Fibroblast of skin of left biceps (primary cell): ENCODE measurements at places on chromosomes 5 and 9.

GRCh38 chr5:115583474-115583873 lies 18.8 kb downstream of the TICAM2 start:
- DNase-seq, result no peak

DNA sequence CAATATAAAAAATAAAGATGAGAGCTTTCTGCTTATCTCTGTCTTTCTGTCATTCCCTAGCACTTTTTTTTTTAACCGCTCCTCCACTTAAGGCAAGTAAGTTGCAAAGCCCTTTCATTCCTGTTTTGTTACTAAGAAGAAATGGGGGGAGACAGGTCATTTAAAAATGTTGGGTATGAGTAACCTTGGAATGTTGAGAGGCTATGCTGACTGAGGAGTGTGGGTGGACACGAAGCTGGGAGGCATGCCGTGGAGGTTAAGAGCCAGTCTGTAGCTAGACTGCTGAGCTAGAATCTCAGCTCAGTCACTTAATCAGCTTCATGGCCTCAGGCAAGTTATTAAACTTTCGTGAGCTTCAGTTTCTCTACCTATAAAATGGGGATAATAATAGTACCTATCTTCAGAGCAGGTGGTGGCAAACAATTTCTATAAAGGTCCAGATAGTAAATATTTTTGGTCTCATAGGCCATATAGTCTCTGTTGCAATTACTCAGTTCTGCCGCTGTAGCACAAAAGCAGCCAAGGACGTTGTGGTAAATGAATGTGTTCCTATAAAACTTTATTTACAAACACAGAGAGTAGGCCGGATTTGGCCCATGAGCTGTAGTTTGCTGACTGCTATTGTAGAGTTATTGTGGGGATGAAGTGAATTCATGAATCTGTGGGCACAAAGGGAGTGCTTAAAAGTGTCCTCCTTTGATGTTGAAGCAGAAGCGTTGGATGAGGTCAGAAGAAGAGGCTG lies 220.0 kb downstream of the GABBR2 start:
- DNase-seq, result peak; percentile 84

- DNase-seq, result no peak
Measured at GRCh38 chr5:35202319-35203111, 27.8 kb downstream of the PRLR start.

- DNase-seq, result peak; percentile 12
Measured at GRCh38 chr9:130682421-130683121, 11.0 kb upstream of the EXOSC2 start.

GRCh38 chr5:120457839-120458507 lies 6.1 kb upstream of the PRR16 start:
- no peak for DNase-seq

GRCh38 chr9:98536542-98537173 lies 172.1 kb downstream of the GABBR2 start:
- no peak for DNase-seq

GRCh38 chr5:11809407-11809806 lies 94.8 kb downstream of the CTNND2 start:
- DNase-seq, result no peak

DNA sequence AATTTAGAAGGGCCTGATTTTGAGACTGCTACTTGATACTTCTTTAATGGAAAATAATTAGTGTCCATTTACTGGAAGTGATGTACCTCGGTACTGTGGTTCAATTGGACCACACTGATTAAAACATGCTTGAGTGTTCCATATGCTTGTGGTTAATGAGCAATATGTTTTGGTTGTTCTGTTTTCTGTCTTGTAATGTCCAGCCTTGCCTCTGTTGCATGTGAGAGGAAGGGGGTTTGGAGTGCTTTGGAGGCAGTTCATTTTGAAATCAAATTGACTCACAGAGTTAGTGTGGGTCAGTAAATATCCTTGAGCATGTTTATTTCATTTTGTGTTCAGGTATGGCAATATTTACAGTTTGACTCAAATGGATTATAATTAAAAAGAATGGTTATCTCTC lies 334.4 kb downstream of the ARHGEF28 start:
- DNase-seq, result no peak

- no peak for DNase-seq
Measured at GRCh38 chr5:97094579-97095317, 47.7 kb downstream of the LIX1 start.

GRCh38 chr9:101465326-101465915 lies 29.8 kb upstream of the ALDOB start:
- no peak for DNase-seq

GRCh38 chr5:144510845-144511579 lies 340.3 kb downstream of the KCTD16 start:
- no peak for DNase-seq

GRCh38 chr9:72312386-72312987 lies 52.5 kb downstream of the ZFAND5 start:
- DNase-seq, result no peak

GRCh38 chr5:172771439-172772111 lies 580 bp upstream of the DUSP1 start:
- no peak for DNase-seq

GRCh38 chr5:6146271-6146670 lies 232.1 kb downstream of the MED10 start:
- no peak for DNase-seq

DNA sequence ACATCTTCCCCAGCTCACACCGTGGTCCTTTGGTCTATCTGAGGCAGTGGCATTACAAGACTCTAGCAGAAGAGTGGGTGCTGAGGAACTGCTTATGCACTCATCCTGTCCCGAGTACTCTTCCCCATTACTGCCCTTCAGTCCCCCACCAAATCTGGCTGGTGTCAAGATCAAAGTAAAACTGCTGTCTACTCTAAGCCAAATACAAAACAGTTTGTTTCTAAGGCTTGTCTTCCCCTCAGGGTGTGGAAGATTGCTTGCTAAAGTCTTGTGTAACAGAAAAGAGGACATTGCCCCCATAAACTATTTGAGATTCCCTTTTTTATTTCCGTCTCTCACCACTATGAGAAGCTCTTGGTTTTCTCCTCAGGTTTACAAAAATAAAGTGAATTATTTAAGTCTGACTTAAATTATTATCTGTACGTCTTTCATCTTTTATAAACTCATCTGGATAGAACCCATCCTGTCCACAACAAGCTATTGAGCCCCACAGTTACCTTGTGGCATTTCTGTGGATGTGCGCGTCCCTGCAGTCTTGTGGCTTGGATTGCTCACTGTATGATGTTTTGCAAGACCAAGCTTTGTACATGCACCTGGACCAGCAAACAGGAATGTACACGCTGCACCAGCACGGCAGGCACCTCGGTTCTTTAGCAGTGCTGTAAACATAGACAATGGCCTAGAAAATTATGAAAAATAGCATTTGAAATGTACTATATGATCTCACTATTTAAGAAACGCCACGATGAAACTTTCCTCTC lies 61.0 kb downstream of the CYSTM1 start:
- no peak for DNase-seq

GRCh38 chr5:142248853-142249462 lies 75.9 kb downstream of the SPRY4 start:
- peak; percentile 86 for DNase-seq

- DNase-seq, result no peak
Measured at GRCh38 chr9:78396087-78396486, 99.2 kb downstream of the PSAT1 start.

GRCh38 chr9:35960039-35960655 lies 2.2 kb upstream of the OR2S2 start:
- no peak for DNase-seq

DNA sequence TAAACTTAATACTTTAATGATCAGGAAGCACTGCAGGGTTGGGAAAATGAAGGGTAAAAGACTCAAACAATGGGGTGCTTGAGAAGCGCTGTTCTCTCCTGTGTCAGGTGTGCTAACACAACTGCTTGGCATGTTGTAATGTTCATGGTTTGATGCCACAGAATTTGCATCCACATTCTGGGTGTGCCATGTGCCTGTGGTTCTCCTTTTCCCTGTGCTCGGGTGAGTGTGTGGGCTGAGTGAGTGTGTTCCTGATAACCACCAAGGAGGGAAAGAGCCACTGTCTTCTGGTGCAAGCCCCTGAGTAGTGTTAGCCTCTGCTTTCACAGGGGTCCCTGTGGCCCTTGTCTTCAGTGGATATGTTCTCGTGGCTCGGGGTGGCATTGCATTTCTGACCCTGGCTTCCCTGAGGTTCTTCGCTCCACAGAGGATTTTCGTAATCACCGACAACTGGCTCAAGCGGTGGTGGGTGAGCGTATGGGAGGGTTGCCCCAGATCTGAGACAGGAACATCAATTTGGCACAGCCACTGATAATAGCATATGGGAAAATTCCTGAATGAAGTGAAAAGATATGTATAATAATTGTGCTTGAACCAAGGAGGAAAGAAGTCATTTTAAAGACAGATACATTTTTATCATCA lies 102.0 kb downstream of the MVB12B start:
- DNase-seq, result no peak

DNA sequence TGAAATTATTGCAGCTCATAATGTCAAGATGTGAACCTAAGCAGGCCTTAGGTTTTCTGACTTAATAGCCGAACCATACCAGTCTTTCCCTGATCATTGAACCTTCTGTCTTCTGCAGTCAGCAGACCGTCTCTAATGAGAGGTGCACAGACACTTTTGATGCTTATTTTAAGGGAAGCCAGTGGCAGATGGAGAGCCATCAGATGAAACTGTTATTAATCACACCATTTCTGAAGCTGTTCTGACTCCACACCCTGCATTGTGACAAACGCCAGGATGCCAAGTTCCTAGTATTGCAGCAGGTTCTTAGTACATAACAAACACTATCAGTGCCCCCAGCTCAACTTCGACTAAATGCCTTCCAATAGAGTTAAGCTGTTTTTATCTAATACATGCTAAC lies 43.0 kb downstream of the PIK3R1 start:
- no peak for DNase-seq

GRCh38 chr5:113523168-113523567 lies 9.7 kb downstream of the YTHDC2 start:
- no peak for DNase-seq

GRCh38 chr9:77926371-77926878 lies 105.2 kb downstream of the GNAQ start:
- peak; percentile 32 for DNase-seq

DNA sequence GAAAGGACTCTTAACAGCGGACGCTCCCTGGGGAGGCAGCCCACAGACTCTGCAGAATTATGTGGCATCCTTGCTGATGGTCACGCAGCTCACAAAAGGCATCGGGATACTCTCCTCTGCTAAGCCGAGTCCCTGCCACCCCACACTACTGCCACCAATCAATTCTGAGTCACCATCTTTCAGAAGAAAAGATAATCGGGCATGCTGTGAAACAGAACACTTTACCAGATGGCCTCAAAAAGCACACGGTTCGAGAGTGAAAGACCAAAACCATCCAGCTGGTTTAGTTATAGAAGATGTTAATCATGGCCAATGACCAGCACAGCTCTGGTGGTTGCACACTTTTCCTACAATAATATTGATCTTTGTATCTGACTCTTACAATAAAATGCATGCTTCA lies 136.3 kb downstream of the MYO10 start:
- no peak for DNase-seq

GRCh38 chr5:15635289-15635616 lies 135.3 kb downstream of the FBXL7 start:
- DNase-seq, result no peak

- no peak for DNase-seq
Measured at GRCh38 chr9:75911390-75911789, 20.9 kb downstream of the PCSK5 start.

- DNase-seq, result no peak
Measured at GRCh38 chr9:136945333-136946227, 537 bp downstream of the C8G start.
